WERI-Rb-1 (cell line): ENCODE measurements at places on chromosomes 1 and 21.

DNA sequence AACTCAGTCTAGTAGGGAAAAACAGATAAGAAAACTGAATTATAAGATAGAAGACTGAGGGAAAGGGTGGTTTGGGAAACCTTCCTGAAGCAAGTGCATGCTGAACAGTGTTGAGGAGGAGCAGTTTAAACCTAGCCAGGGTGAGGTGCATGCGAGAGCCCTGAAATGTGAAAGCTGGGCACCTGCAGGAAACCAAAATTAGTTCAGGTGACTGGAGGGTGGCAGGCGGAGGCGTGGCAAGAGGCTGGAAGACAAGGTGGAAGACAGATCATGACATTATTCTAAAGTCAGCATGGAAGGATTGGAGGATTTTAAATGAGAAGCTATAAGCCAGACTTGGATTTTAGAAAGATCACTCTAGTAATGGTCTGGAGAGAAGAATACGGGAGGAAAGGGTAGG lies 75.1 kb downstream of the CACNA1E start:
- no peak for DNase-seq

- peak; percentile 97 for DNase-seq
Observed at GRCh38 chr1:154324669-154325582, at the start of gene ATP8B2. TSS of gene ATP8B2 (plus strand) at chr1:154325525. CDS start at chr1:154328142, 2,617 bp downstream.

GRCh38 chr1:50268049-50268448 lies 155.2 kb downstream of the DMRTA2 start:
- DNase-seq, result no peak

- DNase-seq, result peak; percentile 69
Observed at GRCh38 chr1:26530895-26531598, 1.5 kb downstream of the RPS6KA1 start.

DNA sequence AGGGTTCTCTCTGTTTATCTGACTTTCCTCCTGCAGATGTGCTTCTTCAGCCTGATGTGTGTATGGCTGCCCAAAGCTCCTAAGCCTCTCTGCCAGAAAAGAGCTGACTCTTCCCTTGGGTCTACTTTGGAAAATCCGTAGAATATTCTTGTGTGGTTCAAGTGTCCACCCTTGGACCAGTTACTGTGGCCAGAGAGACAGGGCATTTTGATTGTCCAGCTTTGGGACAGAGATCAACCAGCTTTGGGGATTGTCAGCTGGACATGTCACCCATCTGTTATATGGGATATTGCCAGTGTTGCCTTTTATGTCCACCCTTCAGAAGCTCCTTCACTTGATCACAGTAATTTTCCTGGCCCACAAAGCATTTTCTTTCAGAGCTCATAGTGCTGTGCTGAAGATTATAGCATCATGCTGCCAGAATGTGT lies 126.2 kb upstream of the L1TD1 start:
- no peak for DNase-seq

DNA sequence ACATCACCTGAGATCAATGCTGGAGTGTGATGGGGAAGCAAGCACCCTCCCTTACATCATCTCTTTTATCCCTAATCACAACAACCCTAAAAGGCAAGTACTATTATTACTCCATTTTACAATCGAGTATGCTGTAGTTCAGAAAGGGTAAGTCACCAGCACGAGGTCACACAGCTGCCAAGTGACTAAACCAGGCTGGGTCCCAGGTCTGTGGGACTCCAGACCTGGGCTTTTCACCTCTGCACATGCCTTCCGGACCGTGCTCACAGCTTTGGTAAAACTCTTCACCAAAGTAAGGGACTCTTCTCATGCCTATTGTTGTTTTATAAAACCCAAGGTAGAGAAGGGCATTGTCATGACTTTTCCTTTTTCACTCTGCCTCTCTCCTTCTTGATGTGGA lies 130.9 kb downstream of the DMRTB1 start:
- DNase-seq, result no peak

GRCh38 chr1:172394141-172394751 lies 26.2 kb upstream of the C1orf105 start:
- DNase-seq, result no peak

DNA sequence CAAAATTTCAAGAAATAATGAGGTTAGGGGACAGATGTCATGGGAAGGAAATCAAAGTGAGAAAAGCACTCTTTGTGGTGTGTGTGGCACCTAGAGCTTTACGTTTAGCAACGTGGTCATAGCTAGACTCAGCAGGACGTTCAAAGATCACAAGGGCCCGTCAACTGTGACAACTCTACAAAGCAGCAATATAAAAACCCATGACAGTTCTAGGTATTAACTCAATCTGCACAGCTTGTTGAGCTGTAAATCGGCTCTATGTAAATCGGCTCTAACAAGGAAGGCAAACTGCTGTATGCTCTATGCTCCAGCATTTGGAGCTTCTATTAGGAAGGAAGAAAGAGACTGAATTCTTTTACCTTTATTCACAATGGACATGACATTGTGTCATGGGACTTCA lies 64.8 kb downstream of the TP53BP2 start:
- peak; percentile 50 for DNase-seq

GRCh38 chr21:42846221-42846620 lies 33.1 kb downstream of the WDR4 start:
- peak; percentile 1 for DNase-seq
